ENCODE measurements at places on chromosomes 5 and 9.

GRCh38 chr5:113201715-113202114 lies 225.1 kb downstream of the DCP2 start:
- DNase-seq: no peak

DNA sequence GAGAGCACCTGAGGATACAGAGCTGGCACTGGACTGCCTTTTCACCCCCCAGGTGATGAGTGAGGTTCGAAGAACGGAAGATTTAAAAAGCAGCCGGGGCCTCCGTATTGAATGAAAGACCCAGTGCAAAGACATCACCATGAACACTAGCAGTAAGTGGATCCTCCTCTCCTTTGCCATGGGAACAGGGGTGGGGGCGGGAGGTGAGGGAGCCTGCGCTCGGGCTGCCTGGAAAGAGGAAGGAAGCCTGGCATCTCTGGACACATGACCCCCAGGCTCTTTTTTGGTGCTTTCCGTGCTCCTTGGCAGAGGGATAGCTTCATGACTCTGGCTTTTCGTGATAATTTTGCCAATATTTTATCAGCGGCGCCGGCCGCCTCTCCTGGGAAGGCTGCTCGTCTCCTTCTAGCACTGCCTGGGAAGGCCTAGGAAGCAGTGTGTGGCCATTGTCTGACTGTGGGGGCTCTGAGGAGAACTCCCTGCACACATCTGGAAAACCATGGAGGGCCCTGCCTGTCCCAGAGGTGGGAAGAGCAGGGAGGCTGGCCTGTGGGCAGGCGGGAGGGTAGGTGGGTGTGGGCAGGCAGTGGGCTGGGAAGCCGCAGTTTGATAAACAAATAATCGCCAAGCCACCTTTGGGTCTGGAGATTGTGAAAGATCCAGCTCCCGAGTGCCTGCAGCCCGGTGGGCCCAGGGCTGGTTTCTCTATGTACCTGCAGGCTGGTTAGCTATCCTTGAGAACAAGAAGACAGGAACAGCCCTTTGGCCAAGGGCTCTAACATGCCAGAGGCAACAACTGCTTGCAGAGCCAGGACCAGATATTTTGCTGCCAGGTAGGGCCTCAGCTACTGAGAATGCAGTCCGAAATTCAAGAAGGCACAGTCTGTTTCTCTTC lies 911 bp downstream of the ABLIM3 start:
- no peak for DNase-seq

DNA sequence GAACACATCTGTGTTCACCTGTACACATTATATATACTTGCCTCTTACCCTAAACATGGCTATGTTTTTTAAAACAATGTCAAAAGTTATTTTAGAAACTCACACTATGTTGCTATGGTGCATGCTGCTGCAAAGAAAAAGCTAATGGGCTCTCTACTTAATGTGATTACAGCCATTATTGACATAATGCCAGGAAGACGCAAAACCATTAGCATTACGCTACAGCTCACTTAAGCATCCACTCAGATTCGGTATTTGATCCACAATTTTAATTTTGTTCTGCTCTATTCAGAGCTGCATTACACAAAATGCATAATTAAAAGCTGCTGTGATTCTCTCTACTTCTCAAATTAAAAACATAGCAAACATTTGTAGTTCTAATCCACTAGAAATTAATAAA lies 395.2 kb downstream of the BNC2 start:
- DNase-seq: no peak

- no peak for DNase-seq
Observed at GRCh38 chr9:98075332-98075805, 18.8 kb downstream of the NANS start.

DNA sequence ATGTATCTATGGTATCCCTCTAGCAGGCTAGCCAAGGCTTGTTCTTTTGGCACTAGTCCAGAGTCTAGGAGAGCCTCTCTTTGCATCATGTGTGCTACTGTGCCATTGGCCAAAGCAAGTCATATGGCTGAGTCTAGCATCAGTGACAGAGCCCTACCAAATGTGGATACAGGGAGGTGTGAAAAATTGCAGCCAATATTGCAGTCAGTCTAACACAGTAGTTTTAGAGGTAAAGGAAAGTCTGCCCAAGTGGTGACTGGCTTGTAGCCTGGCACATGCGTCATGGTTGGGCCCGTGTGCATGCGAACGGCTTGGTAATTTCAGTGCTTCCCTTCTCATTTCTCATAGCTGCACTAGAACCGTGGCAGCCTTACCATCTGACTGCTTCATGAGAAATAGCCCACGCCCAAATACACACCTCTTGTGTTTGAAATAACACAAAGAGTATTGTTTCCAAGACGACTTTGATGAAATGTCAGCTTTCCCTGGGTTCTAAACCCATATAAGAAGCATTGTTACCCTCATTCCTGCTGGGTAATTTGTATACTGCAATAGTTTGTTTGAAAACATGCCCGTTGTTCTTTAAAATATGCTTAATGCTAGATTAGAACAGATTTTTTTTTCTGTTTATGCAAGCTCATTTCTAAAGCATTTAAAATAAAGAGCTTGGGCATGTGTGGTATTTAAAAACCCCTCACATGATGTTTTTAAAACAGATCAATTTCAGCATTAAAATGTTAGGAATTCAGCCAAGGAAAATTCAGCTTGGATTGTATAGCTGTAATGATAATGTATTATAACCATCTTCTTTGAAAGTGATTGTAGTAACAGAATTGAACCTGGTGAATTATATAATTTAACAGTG lies 113.2 kb downstream of the TLE4 start:
- no peak for DNase-seq

DNA sequence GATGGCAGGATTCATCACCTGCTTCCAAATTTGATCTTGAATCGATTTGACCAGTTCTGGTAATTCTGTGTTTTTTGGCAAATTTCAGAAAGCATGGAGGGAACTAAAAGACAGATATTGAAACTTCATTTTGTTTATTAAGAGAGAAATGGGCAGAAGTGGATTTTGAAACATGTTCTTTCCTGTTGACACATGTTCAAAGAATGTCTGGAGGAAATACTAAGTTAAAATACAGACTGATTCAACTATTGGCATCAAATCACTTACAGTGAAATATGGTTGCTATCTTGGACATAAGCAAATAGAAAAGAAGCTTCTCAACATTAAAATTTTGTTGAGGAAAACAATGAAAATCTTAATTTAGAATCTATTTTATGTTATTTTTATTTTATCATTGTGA lies 19.3 kb upstream of the GZMK start:
- no peak for DNase-seq

Measured in stimulated activated CD4-positive, alpha-beta T cell treated with anti-CD3 and anti-CD28 coated beads, Interleukin-1b, Interleukin-23, amount 100 ng/mL, for 24 hours (primary cell).